ENCODE measurements at places on chromosomes 1 and 21. TPM values are rescaled to one million over a fixed set of nuclear protein-coding genes. Genes with fewer than 3 reads are reported as not detected.

Gene FAM78B
- 1.3 TPM for total RNA-seq

Gene CFHR4
- total RNA-seq: not detected

Gene CHI3L1
- 10.8 TPM for total RNA-seq

Gene TM2D1
- 40.4 TPM for total RNA-seq

Gene PSRC1
- 4.2 TPM for total RNA-seq

DNA sequence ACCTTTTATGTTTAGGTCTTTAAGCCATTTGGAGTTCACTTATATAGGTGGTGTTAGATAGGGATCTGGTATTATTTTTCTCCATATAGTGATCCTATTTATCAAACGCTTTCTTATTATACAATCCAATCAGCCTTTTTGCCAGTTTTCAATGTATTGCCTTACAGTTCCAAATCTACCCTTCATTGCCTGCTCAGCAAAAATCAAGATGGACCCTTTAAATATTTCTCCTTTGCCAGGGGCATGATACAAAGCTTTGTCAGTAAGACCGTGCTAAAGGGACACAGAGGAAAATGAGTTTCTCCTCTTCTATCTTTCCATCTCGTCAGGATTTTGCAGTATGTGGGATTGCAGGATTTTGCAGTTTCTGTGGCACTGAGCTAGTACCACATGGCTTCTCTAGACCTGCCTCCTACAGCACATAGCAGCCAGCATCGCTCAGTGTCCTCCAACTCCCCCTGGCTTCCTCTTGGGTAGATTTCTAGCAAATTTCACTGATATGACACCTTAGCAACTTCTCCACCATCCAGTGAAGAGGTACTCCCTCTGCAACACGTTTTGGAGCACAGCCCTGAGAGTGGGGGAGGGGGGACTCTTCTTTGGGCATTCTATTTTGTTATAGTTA, 22.5 kb upstream of the CAP1 start:
- no peak for DNase-seq

DNA sequence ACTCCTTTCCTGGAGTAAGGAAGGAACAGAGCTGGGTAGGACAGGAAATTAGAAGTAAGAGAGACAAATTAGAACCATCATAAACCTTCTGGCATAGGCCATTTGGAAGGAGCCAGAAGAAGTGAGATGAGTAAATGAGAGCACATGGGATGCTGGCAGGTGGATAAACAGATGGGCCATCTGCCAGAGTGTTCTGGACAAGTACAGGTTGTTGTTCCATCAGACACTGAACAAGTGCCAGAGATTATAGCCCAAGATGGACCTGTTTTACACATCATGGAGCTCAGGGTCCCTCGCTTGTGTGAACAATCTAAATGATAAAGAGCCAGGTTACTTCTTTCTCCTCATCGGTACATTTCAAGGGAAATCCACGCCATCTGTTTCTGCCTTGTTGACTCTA, 200.3 kb downstream of the HHIPL2 start:
- no peak for DNase-seq

DNA sequence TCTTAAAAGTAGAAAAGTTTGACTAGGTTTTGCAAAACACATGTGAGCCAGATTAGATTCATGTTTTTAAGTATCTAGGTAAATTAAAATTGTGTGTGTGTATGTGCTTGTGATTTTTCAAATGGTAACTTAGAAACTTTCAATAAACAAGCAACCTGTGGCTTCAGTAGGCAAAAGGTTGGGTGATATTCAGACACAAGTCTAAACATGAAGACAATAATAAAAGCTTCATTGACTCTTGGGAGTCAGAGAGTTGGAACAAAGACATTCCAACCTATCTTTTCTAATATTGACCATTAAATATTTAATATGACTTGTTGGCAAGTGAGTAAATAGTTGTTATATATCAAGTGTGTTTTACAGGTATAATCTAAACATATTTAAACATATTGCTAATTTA, 1049.6 kb upstream of the ADGRL4 start:
- no peak for DNase-seq

DNA sequence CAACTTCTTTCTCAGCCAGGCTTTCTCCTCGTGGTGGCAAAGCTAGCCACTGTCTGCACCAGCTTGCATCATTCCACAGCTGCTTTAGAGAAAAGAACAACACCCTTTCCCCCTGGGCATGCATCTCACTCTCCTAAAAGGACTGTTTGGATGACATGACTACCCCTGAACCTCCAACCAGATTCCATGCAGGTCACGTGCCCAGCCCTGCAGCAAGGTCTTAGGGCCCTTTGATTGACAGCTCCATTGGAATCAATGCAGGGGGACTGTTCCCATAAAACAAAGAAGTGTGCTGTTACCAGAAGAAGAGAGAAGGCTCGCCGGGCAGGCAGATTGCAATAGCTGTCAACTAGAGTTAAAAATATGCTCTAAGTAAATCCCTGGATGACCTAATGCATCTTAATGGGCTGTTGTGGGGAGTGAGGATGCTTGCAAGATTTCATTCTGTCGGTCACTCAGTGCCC, 24.4 kb downstream of the KCNA2 start:
- no peak for DNase-seq

- peak; percentile 16 for DNase-seq
These were observed 210.9 kb upstream of the GALNT2 start for GRCh38 chr1:229856009-229856650.

DNA sequence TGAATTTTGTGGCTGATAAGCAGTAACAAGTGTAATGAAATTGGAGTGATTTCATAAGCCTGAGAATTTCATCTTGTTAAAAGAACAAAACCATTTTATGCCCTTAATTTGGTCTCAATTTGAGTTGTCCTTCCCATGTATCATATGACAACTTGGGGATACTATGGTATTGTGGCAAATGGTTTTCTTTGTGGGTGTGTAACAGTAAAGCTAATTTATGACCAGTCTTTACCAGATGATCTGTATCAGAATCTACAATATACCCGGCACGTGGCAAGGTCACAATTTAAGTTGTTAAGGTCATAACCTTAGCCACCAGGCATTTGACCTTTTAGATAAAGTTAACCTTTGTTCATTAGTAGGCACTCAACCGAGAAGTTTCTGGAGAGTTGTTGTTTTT, 9.1 kb downstream of the NFIA start:
- no peak for DNase-seq

- no peak for DNase-seq
These were observed 42.8 kb downstream of the RTCA start for GRCh38 chr1:100308777-100309176.
